ENCODE measurements at places on chromosomes 6 and 20.

DNA sequence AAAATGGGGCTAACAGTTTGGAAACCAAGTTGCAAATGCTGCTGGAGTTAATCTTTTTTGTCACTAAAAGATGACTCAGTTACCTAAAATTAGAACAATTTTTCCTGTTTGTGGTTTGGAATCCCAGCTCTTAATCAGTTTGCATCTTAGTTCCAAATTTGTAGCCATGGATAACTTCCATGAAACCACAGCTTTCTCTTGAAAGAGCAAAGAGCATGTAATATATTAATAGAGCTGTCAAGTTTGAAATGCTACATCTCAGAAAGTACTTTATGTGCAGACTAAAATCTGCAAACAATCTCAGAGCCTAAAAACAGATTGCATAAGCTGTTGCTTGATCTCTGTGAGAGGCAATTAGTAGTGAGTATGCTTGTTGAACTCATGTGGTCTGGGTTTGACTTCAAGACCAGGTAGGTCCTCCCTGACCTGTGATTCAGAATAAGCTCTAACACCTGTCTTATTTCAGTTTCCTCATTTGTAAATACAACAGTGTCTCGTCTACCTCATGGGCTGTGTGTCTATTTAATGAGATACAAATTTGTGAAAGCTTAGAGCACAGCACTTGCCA lies 23.5 kb downstream of the DHX35 start:
- DNase-seq = no peak

- peak; percentile 42 for DNase-seq
These were observed 282.1 kb downstream of the UST start for GRCh38 chr6:149028767-149029405.

GRCh38 chr6:15581751-15582150 lies 81.1 kb downstream of the DTNBP1 start:
- DNase-seq = no peak

DNA sequence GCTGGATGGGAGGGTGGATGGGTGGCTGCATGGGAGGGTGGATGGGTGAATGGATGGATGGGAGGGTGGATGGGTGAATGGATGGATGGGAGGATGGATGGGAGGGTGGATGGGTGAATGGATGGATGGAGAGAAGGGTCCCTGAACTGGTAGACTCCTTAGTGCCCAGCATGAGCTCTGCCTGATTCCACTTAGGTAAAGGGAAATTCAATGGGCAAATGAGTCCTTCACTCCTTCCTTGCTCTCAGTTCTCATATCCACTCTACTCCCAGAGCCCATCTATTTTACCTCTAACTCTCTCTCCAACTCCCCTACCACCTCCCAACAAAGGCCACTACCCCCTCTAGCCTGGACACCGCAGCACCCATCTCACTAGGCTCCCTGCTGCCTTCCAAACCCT lies 29.2 kb upstream of the NOL4L start:
- DNase-seq = no peak

- DNase-seq = no peak
These were observed 8.2 kb upstream of the PYGB start for GRCh38 chr20:25239387-25240370.

DNA sequence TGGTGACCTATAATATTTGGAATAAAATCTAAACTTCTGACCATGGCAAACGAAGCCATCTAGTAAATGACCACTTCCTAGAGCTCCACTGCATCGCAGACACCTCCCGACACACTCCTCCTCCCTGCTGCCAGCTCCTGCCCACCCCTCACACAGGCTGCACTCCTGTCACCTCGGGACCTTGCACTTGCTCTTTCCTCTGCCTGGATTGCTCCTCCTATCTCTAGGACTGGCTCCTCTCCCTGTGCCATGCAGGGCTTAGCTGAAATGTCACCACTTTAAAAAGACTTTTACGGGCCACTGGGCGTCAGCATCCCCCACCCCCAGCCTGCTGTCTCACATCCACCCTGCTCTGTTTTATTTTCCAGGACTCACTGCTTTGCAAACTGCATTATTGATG lies 87.6 kb upstream of the MC3R start:
- DNase-seq = no peak

Measured in stimulated activated CD4-positive, alpha-beta T cell treated with anti-CD3 and anti-CD28 coated beads, Interleukin-1b, Interleukin-23, amount 100 ng/mL, for 24 hours (primary cell).